Stimulated activated CD8-positive, alpha-beta memory T cell treated with anti-CD3 and anti-CD28 coated beads, Interleukin-15, amount 100 ng/mL, for 1 hour (primary cell): ENCODE measurements at places on chromosomes 1 and 21.

DNA sequence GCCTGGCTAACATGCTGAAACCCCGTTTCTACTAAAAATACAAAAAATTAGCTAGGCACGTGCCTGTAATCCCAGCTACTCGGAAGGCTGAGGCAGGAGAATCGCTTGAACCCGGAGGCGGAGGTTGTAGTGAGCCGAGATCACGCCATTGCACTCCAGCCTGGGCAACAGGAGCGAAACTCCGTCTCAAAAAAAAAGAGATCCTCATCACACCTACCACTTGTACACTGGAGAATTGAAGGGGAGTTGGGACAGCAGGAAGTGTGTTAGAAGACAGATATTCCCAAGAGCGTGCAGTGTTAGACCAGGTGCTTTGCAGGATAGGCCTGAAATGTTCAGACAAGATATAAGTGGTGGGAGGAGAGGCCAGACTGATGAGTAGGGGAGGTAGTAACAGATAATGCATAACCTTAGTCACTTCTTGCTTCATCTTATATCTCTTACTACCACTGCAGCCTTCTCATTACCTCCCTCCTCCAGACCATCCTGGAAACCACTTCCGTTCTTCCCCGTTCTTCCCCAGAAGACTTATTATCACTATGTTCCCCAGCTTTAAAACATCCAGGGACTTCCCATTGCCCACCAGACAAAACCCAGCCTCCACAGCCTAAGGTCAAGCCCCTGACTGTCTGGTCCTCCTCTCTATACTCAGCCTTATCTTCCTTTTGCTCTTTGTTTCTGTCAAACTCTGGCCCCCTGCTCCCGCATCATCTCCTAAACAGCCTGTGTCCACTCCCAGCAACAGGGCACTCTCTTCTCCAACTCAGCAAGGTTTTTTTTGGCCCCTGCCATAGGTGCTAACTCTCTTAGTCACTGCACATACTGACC is 21.3 kb downstream of the FAM20B start:
- no peak for DNase-seq

- DNase-seq = no peak
Measured at GRCh38 chr1:21919520-21919919, 17.6 kb downstream of the HSPG2 start.

GRCh38 chr1:24374891-24375786 is 38.4 kb downstream of the STPG1 start:
- DNase-seq = no peak

- DNase-seq = no peak
Measured at GRCh38 chr21:40792691-40793456, 54.1 kb downstream of the DSCAM start.

- no peak for DNase-seq
Measured at GRCh38 chr1:192395895-192396294, 79.1 kb downstream of the RGS21 start.

GRCh38 chr1:22776035-22776613 is 65.5 kb downstream of the EPHB2 start:
- no peak for DNase-seq

DNA sequence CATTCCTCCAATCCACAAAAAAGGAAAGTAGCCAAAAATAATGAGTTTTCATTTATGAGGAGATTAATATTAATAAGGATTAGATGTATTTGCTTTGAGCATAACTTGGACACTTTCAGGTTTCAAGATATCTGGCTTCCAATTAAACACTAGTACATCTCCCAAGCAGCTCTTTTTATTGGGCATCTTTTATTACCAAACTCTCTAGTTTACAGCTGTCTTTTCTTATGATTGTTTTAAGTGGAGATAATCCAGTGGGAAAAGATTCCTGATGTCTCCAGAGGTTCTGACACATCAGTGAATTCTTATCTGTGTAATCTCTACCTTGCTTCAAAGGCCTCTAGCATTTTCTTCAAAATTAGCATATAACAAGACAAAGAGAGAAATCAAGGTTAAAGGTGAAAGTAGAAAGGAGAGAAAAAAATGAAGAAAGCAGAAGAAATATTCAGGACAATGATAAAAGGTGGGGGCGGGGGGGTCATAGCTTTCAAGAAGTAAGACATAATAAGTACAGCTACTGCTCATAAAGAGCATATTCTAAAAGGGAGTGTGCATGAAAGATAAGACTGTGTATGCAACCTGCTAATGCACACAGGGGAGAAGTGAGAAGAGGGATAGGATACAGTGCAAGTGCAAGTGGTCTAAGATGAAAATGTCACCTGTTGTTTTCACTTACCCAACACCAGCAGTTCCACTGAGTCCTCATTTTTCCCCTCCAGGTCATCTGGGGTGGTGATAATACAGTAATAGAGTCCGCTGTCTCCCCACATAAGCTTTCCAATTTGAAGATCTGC is 19.1 kb downstream of the ILDR2 start:
- DNase-seq = no peak

DNA sequence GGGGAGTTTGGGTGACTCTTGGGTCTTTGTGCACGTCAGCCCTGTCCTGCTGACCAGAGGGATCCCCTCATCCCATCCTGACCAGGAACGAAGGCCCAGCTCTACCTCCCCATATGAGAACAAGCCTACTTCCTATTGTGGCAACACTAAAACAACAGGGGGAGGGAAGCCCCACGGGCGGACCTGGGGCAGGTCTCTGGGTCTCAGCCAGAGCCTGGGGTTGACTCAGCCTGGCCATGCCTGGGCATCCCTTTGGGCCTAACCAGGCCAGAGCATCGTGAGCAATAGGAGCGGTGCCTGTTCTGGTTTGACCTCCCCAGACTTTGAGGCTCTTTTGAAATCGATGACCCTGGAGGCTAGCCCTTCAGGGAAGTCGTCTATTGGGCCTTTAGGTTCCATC is 16.8 kb downstream of the RPS6KA1 start:
- DNase-seq = no peak

DNA sequence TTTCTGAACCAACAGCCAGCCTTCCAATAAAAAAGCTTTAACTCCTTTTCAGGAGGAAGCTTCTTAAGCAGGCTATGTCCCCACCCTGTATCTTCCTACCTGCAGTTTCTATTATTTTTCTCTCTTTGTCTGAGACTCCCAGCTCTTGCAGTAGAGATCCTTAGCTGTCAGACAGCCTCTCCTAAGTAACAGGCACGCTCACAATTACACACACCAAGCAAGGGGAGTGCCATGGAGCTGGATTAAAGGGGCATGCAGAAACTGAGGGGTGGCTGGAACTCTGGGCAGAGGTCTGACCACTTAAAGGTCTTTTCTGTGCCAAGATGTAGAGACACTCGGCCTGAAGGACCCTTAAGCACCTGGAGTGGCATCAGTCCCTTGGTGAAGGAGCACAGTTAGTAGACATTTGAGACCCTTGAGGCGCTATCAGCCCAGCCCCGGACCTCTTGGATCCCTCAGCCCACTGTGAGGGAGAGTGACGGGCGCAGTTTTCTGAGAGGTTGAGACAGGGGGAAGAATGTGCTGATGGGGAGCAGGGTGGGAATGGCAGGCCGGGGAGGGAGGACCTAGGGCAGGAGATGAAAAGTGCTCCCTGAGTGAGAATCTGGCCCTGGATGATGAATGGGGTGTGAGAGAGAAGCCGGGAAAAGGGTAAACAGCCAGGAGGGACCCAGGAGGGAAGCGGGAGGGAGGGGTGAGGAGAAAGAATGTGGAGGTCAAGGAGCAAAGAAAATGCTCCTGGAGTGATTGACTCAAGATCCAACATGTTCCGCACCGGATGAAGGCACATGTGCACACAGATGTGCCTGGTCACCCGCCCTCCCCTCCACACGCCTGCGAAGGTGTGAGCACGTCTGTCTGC is 13.3 kb downstream of the PLXNA2 start:
- DNase-seq = no peak

GRCh38 chr1:150613061-150613920 is 16.1 kb downstream of the ENSA start:
- DNase-seq = no peak

DNA sequence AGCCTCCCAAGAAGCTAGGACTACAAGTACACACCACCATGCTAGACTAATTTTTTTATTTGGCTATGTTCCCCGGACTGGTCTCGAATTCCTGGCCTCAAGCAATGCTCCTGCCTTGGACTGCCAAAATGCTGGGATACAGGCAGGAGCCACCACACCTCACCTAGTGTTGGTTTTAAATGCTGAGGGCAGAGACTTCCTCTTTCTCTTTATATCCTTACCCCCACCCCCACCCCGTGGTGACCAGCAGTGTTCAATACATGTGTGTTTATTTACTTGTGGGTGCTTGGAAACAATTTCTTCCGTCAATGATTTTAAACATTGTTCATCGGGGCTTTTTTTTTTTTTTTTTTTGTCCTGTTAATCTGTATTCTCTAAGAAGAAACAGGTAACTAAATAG is 158.9 kb downstream of the ZBTB18 start:
- no peak for DNase-seq

- no peak for DNase-seq
Measured at GRCh38 chr1:55214212-55214933, 791 bp downstream of the USP24 start.

DNA sequence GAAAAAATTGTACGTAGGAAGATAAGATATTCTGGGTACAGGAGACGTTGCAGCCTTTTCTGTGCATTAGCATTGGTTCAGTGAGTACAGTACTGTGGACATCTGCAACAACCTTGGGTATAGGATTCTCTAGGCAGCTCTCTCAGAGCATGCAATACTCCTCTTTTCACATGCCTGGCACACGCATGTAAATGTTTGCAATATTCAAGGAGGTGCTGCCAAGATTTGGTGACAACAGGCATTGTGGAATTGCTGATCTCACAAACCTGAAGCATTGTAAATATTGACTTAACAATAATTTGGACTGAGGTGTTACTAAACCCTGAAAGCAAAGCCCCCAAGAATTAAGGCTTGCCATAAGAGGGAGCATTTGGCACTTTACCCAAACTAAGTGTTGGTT is 126.8 kb downstream of the GRIK1 start:
- DNase-seq = no peak

GRCh38 chr21:41216486-41216885 is 48.5 kb downstream of the BACE2 start:
- DNase-seq = no peak

- DNase-seq = no peak
Measured at GRCh38 chr1:21598904-21599303, 70.3 kb downstream of the RAP1GAP start.

- DNase-seq = no peak
Measured at GRCh38 chr1:71587961-71588360, 507.1 kb upstream of the ZRANB2 start.

- DNase-seq = no peak
Measured at GRCh38 chr1:24483441-24483840, 19.2 kb upstream of the RCAN3 start.

DNA sequence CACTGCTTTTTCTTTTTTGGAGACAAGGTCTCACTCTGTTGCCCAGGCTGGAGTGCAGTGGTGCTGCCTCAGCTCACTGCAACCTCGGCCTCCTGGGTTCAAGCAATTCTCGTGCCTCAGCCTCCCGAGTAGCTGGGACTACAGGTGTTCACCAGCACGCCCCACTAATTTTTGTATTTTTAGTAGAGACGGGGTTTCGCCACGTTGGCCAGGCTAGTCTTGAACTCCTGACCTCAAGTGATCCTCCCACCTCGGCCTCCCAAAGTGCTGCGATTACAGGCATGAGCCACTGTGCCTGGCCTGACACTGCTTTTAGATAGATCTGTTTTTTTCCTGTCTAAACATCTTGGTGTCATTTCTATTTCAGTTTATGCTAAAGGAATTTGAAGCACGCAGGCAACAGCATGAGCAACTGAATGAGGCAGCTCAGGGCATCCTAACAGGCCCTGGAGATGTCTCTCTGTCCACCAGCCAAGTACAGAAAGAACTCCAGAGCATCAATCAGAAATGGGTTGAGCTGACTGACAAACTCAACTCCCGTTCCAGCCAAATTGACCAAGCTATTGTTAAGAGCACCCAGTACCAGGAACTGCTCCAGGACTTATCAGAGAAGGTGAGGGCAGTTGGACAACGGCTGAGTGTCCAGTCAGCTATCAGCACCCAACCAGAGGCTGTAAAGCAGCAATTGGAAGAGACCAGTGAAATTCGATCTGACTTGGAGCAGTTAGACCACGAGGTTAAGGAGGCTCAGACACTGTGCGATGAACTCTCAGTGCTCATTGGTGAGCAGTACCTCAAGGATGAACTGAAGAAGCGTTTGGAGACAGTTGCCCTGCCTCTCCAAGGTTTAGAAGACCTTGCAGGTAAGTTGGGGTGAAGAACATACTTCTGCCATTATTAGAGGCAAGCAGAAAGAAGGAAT is 106.1 kb upstream of the BMP8A start:
- no peak for DNase-seq

DNA sequence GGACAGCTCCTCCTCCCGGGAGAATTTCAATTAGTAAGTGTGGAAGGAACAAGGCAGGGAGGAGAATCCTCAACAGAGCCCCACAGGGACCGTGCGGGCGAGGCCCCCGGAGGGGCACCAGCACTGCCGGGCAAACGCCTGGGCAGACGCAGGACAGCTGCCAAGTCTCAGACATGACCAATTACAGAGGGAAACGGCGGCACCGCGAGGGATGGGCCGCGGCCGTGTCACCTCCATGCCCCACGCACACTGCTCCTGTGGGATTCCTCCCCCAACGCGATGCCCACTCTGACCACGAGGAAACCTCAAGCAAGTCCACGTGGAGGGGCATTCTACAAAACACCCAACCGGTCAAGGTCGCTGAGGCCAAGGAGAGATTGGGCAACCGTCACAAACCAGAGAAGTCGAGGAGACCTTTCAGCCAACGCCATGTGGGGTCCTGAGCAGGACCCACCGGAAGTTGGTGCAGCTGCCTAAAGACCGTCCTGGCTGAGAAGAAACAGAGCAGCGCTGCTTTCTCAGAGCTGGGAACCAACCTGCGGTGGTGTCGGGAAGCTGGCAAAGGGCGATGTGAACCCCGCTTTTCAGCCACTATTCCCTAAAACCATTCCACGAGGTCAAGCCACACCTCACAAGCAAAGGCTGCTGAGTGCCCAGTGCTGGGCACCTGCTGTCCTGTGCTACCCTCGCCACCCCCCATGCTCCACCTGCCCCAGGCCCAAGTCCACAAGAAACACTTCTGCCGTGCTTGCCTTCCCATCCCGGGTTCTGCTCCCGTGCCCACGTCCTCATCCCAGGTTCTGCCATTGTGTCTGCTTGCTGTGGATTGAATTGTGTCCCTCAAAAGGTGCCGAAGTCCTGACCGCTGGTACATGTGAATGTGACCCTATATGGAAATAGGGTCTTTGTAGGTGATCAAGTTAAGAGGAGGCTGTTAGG is 1.4 kb upstream of the KRTAP10-4 start:
- no peak for DNase-seq

DNA sequence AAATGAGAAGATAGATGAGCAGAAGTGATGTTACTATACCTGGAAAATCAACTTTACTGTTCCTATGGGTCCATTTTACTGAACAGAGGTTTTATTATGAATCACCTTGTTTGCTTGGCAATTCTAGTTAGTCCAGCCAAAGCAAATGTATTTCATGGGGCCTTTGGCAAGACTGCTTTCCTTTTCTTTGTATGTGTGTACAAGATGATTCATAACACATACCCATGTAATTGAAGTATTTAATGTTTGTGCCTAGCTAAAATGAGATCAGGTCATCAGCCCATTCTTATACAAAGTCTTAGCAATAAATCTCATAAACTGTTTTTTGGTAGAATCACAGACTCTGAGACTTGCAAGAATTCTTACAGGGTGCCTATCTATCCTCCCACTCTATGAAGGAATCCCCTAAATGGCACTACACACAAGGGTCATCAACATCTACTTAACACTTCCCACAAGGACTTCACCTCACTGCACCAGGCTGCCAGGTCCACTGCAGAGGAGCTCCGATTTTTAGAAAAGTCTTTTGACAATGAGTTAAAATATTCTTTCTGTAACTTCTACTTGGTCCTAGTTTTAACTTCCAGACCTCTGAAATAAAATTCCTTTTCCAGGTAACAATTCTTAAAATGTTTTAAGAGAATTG is 58.5 kb downstream of the LPAR3 start:
- DNase-seq = no peak
